Esophagus squamous epithelium (tissue), 5 donors: ENCODE measurements at places on chromosomes 11 and 22.
A peak's percentile ranks its signal among the peaks of the same experiment; 100 is the strongest.

DNA sequence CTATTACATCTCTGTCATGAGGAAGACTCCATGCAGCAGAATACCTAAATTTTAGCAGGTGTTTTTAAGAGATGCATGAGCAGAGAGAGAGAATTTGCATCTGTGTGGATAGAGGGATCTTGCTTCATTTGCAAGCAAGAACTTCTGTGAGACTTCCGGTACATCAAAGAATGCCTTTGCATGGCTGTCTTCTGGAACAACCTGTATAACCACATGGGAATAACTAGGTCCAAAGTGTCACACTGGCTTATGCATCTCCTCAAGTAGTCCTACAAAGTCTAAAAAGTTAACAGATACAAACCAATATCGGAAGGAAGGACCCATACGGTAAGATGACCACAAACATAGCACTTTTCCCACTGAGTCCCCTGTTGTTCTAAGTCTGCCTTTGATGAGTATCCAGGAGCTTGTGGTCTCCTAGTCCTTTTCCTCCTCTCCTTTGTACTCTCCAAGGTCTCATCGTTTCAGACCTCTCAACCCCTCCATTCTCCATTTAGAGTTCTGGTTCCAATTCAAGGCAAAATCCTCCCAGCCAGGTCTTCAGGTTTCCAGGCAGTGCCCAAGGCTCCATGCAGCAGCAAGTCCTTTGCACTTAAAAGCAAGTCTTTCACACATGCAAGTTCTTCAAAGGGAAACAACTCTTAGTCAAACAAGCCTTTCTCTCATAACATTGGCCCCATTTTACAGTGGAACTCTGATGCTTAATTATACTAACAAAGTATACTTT lies 581.7 kb upstream of the ARHGAP42 start:
- H3K27ac ChIP-seq = no peak overlapping the region
- no peaks in the 10 kb centered on the region for H3K36me3 ChIP-seq
- no peak for DNase-seq
- no peaks in the 10 kb centered on the region for H3K27me3 ChIP-seq
- H3K4me1 ChIP-seq = no peaks in the 10 kb centered on the region

DNA sequence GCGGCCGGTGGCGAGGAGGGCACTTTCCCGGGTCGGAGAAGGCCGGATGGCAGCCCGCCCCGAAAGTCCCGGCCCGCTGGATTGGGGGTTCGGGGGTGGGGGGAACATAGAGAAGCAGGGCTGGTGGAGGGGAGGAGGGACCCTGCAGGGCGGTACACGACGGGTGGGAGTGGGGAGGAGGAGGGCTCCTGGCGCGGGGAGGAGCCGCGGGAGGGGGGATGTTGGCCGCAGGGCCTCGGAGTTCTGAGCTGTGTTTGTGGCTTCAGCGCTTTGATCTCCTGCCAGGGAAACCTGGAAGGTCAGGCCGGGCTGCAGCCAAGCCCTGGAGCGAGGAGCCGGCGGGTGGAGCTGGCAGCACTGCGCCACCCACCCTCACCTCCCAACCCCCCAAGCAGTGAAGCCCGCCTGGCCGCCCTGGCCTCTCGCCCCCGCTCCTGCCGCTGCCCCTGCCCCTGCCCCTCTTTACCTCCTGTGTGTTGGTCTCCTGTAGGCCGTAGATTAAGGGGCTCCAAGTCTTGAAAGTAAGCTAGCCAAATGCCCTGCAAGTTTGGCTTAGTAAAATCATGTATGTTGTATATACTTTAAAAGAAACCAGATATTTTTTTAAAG lies 30.9 kb downstream of the C22orf31 start:
- no peaks in the 10 kb centered on the region for H3K36me3 ChIP-seq
- H3K27ac ChIP-seq = peak overlapping the region; percentile 65
- peaks cover 18% of the 10 kb centered on the region for H3K4me1 ChIP-seq

DNA sequence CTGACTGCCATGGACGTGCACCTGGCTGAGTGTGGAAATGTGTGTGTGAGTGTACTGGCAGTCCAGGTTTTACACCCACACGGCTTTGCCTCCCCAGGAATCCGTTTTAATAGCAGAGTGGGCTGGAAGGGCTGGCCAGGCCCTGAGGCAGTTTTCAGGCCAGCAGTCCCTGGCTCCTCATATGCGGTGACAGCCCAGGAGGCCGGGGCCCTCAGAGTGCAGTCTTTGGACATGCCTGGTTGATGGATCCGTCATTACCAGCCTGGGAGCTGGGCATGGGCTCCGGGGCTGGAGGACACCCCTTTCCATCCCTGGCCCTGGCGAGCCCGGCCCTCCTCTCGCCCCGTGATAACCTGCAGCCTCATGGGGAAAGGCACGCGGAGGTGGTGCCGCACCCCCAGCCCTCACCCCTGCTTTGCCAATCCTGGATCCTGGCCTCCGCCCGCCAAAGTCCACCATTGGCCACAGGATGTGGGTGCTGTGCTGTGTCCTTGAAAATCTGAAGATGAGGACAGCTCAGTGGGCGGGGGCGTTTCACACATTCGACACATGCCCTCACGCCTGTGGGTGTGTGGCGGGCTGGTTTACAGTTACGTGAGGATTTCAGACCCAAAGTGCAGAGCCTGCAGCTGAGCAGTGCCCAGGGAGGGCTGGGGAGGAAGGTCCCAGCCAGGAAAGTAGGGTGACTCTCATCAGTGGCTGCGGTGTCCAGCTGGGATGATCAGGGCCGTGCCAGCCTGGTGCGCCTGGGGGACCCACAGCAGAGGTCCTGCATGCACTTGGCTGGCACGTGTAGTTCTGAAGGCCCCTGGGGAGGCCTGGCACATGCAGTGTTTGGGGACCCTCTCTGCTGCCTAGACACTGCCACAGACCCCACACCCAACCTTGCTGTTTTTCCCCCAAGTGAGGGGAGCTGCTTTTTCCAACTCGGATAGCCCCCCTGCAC lies 55.1 kb downstream of the RTN4R start:
- no peaks in the 10 kb centered on the region for H3K36me3 ChIP-seq
- no peak overlapping the region for H3K27ac ChIP-seq
- no peak for DNase-seq
- no peak overlapping the region for H3K4me3 ChIP-seq
- peaks cover 6% of the 10 kb centered on the region for H3K4me1 ChIP-seq

- DNase-seq = no peak
- no peaks in the 10 kb centered on the region for H3K4me1 ChIP-seq
Observed at GRCh38 chr11:75133976-75134375, 16.9 kb upstream of the SLCO2B1 start.

DNA sequence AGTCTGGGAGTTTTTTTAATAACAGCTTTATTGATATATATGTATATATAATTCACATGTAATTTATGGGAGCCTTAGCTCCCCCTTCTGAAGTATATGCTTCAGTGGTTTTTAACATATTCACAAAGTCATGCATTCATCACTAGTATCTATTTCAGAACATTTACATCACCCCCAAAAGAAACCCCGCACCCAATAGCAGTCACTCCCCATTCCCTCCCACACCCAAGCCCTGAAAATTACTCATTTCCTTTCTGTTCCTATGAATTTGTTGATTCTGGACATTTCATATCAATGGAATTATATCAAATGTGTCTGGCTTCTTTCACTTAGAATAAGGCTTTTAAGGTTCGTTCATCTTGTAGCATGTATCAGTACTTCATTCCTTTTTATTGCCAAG lies 35.6 kb upstream of the SYT7 start:
- no peaks in the 10 kb centered on the region for H3K27me3 ChIP-seq
- no peak overlapping the region for H3K4me3 ChIP-seq
- H3K27ac ChIP-seq = no peak overlapping the region
- no peaks in the 10 kb centered on the region for H3K4me1 ChIP-seq
- no peak for DNase-seq

GRCh38 chr11:114348200-114349191 lies 51.8 kb downstream of the C11orf71 start:
- H3K27me3 ChIP-seq = no peaks in the 10 kb centered on the region

GRCh38 chr11:95912902-95913560 lies 10.9 kb downstream of the MTMR2 start:
- H3K27me3 ChIP-seq = no peaks in the 10 kb centered on the region
- DNase-seq = no peak

DNA sequence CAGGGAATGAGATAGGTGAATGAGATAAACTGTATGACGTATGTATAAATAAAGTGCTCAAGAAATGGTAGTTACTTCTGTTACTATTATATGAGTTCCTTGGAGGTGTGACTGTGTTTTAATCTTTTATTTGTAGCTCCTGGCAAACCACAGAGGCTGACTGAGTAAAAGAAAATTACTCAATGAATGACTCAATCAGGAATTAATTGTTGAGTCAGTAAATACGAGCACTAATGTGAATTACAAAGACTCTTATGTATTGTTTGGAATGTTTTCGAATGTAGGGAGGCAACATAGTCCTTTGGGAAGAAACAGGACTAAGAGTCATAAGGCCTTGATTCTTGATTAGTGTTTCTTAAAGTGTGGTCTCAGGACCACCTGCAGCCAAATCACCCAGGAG lies 51.1 kb upstream of the BLID start:
- peaks cover 18% of the 10 kb centered on the region for H3K4me1 ChIP-seq
- H3K36me3 ChIP-seq = no peaks in the 10 kb centered on the region
- no peak overlapping the region for H3K27ac ChIP-seq
- no peak for DNase-seq
- no peak overlapping the region for H3K4me3 ChIP-seq

- H3K36me3 ChIP-seq = no peaks in the 10 kb centered on the region
- no peak overlapping the region for H3K4me3 ChIP-seq
- H3K27me3 ChIP-seq = no peaks in the 10 kb centered on the region
Observed at GRCh38 chr22:31977939-31978338, 33.6 kb downstream of the YWHAH start.

GRCh38 chr11:92948116-92948515 lies 21.3 kb upstream of the MTNR1B start:
- no peaks in the 10 kb centered on the region for H3K36me3 ChIP-seq
- H3K4me1 ChIP-seq = no peaks in the 10 kb centered on the region
- H3K4me3 ChIP-seq = no peak overlapping the region
- no peaks in the 10 kb centered on the region for H3K27me3 ChIP-seq

- no peaks in the 10 kb centered on the region for H3K36me3 ChIP-seq
- no peak overlapping the region for H3K27ac ChIP-seq
- DNase-seq = no peak
- H3K4me1 ChIP-seq = peaks cover 32% of the 10 kb centered on the region
- no peak overlapping the region for H3K4me3 ChIP-seq
Observed at GRCh38 chr11:128723531-128723930, 29.7 kb downstream of the FLI1 start.

- H3K4me3 ChIP-seq = no peak overlapping the region
- no peaks in the 10 kb centered on the region for H3K27me3 ChIP-seq
- H3K36me3 ChIP-seq = no peaks in the 10 kb centered on the region
- H3K27ac ChIP-seq = peak overlapping the region; percentile 28
- peaks cover 3% of the 10 kb centered on the region for H3K4me1 ChIP-seq
Observed at GRCh38 chr22:30045494-30045887, 34.8 kb upstream of the HORMAD2 start.

- peak within 1 kb of the TSS; percentile 42 for H3K4me3 ChIP-seq
- no peaks in the 10 kb centered on the region for H3K27me3 ChIP-seq
- no peaks in the 10 kb centered on the region for H3K36me3 ChIP-seq
- peaks cover 10% of the 10 kb centered on the region for H3K4me1 ChIP-seq
- no peak within 1 kb of the TSS for H3K27ac ChIP-seq
Observed at GRCh38 chr11:9091044-9091922, at the start of gene SCUBE2. Gene SCUBE2, minus strand, starts transcription at chr11:9091599. Its CDS starts 71 bp downstream, at chr11:9091528.

DNA sequence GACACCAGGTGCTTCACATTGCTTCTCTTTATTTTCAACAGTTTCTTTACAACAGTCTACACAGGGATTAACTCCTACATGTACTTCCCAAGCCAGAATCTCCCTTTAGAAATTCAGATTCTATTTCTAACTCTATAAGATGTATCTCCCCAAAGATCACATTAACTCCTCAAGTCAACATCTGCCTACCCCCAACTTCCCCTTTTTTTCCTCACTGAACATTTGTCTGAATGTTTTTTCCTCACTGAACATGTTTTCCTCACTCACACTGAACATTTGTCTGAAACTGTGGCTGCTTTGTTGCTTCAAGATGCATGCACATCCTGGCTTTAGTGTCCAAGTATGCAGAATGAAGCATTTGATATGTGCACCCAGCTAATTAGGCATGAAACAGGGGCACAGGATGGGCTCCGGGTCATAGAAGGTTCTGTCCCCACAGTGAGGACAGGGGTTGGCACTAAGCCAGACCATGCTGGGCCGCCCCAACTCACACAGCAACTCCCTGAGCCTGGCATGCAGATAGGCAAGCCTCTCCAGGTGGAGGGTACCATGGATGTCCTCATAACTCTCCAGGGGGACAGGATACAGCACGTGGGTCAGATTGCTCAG lies 11.3 kb downstream of the PRAME start:
- no peaks in the 10 kb centered on the region for H3K36me3 ChIP-seq
- peaks cover 14% of the 10 kb centered on the region for H3K27me3 ChIP-seq
- H3K4me3 ChIP-seq = no peak overlapping the region
- no peaks in the 10 kb centered on the region for H3K4me1 ChIP-seq
- DNase-seq = no peak
- H3K27ac ChIP-seq = no peak overlapping the region

- no peak overlapping the region for H3K4me3 ChIP-seq
- H3K27me3 ChIP-seq = no peaks in the 10 kb centered on the region
- no peaks in the 10 kb centered on the region for H3K36me3 ChIP-seq
- DNase-seq = no peak
- no peaks in the 10 kb centered on the region for H3K4me1 ChIP-seq
Observed at GRCh38 chr11:118842369-118842768, 41.3 kb upstream of the CXCR5 start.

DNA sequence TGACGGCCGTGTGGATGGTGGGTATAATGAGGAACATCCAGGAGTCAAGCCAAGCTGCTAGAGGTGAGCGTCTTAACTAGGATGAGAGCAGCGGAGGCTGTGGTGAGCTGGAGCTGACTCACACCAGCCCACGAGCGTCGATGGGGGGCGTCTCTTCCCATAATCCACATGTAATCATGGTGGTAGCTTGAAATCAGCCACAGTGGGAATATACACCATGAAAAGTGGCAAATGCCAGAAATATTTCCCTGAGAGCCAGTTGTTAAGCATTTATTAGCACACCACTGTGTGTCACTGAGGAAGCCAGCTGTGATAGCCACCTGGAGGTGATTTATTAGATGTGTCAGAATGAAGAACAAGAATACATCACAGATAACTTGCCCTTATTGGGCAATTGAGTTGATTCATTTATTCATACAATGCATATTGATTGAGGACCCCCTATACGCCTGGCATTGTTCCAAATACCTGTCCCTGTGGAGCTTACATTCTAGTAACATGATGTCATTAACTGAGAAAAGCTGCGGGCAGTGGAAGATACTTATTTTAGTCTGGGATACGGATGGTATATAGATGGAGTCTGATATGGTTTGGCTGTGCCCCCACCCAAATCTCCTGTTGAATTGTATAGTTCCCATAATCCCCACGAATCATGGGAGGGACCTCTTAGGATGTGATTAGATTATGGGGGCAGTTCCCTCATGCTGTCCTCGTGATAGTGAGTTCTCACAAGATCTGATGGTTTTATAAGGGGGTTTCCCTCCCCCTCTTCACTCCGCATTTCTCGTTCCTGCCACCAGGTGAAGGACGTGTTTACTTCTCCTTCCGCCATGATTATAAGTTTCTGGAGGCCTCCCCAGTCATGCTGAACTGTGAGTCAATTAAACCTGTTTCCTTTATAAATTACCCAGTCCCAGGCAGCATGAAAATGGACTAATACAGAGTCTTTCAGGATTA lies 473.4 kb downstream of the METTL15 start:
- no peaks in the 10 kb centered on the region for H3K36me3 ChIP-seq
- H3K4me1 ChIP-seq = no peaks in the 10 kb centered on the region
- no peak for DNase-seq
- no peak overlapping the region for H3K27ac ChIP-seq
- H3K4me3 ChIP-seq = no peak overlapping the region
